HCEC 1CT (cell line): ENCODE measurements at places on chromosomes 6 and 20.
A peak's percentile ranks its signal among the peaks of the same experiment; 100 is the strongest.

- DNase-seq: no peak
Measured at GRCh38 chr6:106156863-106157262, 70.7 kb downstream of the PRDM1 start.

DNA sequence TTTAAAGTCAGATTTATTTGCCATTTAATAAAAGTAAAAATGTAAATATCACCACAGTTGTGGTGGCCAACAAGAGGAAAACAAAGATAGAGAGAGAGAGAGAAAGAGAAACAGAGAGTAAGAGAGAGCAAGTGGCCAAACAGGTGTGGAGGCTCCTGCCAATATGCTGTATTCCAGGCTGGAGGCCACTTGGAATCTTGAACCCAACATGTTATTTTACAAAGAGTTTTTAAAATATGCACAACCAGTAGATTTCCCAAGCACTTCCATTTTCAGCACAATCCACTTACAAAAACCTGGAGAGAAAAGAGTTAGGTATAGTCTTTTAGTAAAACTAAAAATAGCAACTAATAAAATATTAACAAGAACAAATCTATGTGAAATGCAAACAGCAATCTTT lies 1323.1 kb upstream of the CITED2 start:
- DNase-seq: no peak

- DNase-seq: peak; percentile 70
Measured at GRCh38 chr6:2739335-2739734, 11.4 kb downstream of the MYLK4 start.

GRCh38 chr6:13273931-13274706 lies 54.2 kb downstream of the TBC1D7 start:
- DNase-seq: no peak

DNA sequence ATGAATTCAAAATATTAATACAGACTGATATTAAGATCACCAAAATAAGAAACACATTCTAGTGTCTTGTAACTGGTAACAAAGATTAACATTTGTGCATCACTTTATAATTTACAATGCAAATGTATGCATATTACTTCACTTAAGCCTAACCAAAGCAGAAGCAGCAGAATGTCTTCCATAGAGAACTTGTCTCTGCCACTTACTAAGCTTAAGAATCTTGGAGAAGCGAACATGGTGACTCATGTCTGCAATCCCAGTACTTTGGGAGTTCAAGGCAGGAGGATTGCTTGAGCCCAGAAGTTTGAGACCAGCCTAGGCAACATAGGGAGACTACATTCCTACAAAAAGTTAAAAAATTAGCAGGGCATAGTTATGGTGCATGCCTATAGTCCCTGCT lies 18.8 kb downstream of the AK9 start:
- DNase-seq: peak; percentile 59
